ENCODE measurements at places on chromosomes 7 and 10. TPM values are rescaled to one million over a fixed set of nuclear protein-coding genes. Genes with fewer than 3 reads are reported as not detected.
A peak's percentile ranks its signal among the peaks of the same experiment; 100 is the strongest.

RBP3 gene
- total RNA-seq, result not detected

TMEM273 gene
- 36.4 TPM for total RNA-seq

DNA sequence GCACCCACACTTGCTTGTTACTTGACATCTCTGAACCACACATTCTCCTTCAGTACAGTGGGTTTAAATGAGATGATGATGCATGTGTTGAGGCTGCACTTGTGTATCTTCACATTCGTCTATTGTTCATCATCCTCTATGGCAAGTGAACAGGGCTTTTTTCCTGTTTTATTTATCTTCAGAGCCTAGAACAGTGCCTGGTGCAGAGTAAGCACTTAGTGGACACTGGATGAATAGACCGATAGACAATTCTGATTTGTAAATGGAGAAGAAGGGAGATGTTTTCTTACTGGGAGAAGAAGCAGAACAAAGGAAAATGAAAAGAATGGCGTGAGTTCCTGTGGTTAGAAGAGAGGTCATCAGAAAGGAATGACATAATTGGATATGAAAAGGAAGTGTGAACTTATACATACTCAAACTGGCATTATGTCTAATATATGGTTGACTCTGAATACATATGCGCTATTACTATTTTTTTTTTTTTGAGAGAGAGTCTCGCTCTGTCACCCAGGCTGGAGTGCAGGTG lies 99.7 kb downstream of the AVL9 start:
- DNase-seq, result no peak
- H3K4me1 ChIP-seq, result no peaks in the 10 kb centered on the region
- H3K27me3 ChIP-seq, result peaks cover 8% of the 10 kb centered on the region
- H3K36me3 ChIP-seq, result no peaks in the 10 kb centered on the region
- no peak overlapping the region for H3K4me3 ChIP-seq

OPTN gene
- 43.6 TPM for total RNA-seq

DNA sequence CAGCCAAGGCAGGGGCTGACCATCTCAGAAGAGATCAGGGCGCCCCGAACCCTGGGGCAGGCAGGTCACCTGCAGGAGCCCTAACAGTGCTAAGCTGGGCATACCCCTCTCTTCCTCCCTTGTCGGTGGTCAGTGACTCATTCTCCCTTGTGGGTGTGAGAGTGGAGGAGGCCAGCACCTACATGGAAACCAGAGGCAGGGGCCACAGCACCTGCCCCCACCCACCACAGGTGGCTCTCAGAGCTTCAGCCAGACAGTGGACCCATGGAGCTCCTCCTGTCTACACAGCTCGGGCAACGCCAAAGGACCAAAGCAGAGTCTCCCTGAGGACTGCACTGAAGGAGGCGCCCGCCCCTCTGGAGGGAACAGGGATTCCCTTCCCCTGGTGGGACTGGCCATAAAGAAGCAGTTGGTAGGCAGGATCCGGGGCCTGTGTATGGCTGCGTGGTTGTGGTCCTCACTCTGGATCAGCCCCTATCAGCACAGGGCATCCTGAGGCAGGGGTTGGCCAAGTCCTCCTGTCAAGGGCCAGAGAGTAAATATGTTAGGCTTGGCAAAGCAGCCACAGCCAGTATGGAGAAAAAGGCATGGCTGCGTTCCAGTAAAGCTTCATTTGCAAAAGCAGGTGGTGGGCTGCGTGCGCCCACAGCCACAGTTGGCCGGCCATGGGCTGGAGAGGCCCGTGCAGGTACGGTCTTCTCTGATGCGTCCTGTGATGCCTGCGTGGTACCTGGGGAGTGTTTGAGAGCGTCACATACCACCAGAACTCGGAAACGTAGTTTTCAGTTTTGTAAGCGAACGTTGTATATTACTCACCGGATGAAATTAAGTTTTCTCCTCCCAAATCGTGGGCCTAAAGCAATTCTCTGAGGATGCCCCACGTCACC lies 198.2 kb downstream of the EBF3 start:
- H3K27me3 ChIP-seq, result no peaks in the 10 kb centered on the region
- no peak for DNase-seq
- no peaks in the 10 kb centered on the region for H3K36me3 ChIP-seq
- H3K27ac ChIP-seq, result no peak overlapping the region

- H3K27ac ChIP-seq, result peak overlapping the region; percentile 74
- H3K27me3 ChIP-seq, result no peaks in the 10 kb centered on the region
- no peak overlapping the region for H3K4me3 ChIP-seq
These were observed 81.0 kb downstream of the SAMD9 start for GRCh38 chr7:93036807-93037206.

NXPH1 gene
- total RNA-seq, result not detected

DNA sequence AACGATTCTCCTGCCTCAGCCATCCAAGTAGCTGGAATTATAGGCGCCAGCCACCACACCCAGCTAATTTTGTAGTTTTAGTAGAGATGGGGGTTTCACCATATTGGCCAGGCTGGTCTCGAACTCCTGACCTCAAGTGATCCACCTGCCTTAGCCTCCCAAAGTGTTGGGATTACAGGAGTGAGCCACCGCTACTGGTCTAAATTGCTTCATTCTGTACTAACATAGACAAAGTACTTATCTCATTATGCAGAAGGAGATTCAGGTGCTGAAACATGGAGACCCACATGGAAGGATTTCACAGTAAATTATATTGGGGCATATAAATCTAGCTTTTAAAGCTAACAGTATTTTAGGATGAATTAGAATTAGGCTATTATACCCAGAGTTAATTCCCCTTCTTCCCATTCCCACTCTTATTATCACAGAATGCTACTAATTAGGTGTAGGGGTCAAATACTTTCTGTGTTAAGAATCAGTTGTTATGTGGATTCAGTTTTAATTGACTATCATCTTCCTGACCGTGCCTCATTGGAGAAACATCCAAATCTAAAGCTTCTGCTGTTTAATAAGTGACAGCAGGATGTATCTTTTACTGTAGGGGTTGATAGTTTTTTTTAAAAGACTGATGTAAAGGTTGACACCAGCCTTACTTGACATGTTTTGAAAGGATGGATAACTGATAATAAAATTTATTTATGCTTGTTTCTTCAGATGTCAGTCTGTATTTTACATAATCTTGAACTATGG lies 27.2 kb downstream of the ADK start:
- H3K4me3 ChIP-seq, result peak overlapping the region; percentile 55
- peaks cover 9% of the 10 kb centered on the region for H3K36me3 ChIP-seq
- no peak for DNase-seq
- peaks cover 38% of the 10 kb centered on the region for H3K4me1 ChIP-seq
- H3K27ac ChIP-seq, result no peak overlapping the region

ANKRD30A gene
- not detected for total RNA-seq

DNA sequence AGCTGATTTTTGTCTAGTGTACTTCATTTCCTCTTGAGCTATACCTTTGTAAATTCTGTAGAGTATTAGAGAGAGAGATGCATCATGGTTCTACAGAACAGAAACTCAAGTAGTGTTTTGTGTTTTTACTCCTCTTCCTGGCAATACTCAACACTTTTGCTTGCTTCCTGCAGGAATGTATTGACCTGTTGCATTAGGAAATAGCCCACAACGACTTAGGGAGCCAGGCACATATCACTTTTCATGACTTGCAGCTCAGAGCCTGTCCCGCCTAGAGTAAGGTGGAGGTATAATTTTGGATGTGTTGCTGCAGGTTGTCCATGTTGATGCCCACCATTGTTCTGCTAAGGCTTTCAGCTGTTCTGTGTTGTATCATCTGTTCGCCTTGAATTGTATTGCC lies 216.3 kb downstream of the SDK1 start:
- H3K27me3 ChIP-seq, result peaks cover 10% of the 10 kb centered on the region
- DNase-seq, result no peak
- H3K4me1 ChIP-seq, result no peaks in the 10 kb centered on the region
- H3K36me3 ChIP-seq, result no peaks in the 10 kb centered on the region
- no peak overlapping the region for H3K27ac ChIP-seq

DNA sequence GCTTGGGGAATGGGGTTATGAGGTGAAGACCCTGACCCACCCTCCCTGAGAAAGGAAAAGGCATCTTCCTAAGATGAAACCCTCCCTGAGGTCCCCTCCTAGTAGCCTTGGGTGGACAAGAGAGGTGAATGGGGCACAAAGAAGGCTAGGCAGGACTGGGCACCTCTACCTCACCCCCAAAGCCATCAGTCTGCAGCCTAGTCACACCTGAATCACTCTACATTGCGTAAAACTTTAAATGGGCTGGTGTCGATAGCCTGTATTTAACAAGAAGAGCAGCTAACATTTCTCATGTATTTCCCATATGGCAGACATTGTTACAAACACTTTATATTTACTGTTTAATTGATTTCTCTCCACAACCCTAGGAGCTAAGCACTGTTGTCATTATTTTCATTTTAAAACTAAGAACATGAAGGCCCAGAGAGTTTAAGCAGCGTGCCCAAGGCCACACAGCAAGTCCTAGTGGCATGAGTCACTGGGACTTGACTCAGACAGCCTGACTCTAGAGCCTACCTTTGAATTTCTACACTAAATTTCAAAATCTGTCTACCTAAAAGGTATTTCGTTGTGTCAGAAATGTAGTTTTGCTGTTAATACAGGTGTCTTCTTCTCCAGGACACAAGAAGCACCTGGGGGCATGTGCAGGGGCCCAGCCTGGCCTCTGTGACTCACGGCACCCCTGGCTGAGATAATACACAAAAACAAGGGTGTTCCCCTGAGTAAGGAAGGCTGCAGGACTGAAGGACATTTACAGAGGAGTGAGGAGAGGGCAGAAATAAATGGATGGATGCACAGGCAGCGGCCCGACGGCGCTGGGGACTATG lies 3.4 kb downstream of the AOC1 start:
- DNase-seq, result no peak
- peaks cover 19% of the 10 kb centered on the region for H3K27me3 ChIP-seq
- H3K4me1 ChIP-seq, result no peaks in the 10 kb centered on the region
- no peaks in the 10 kb centered on the region for H3K36me3 ChIP-seq

ZNHIT1 gene
- total RNA-seq, result 54.2 TPM

DNA sequence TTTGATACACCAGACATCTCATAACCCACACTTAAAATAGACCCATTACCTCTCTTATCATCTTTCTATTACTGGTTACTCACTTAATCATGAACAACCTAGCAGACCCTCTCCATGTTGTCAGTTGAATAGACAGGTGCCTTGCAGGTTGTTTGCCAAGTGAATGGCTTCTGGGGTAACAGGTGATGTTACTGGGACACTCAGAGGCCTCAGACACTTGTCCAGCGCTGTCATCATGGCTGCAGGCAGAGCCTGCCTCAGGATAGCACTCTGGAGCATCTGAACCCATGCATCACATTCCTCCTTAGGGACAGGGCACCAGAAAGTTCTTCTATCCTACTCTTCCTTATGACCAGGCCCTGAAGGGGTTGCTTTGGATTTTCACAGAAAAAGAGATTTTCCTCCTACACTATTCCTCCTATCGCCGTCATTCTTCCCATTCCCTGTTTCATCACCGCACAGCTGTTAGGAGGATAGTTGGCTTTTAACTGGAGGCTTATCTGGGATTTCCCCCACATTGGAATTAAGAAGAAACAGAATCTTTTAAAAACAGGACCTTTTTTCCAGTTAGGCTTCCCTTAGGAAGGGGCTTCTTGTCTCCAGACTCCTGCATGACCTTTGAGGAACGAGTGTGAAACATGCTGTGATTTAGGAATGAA lies 182.1 kb downstream of the VTI1A start:
- no peaks in the 10 kb centered on the region for H3K27me3 ChIP-seq
- H3K4me3 ChIP-seq, result no peak overlapping the region
- H3K4me1 ChIP-seq, result no peaks in the 10 kb centered on the region
- no peaks in the 10 kb centered on the region for H3K36me3 ChIP-seq

DNA sequence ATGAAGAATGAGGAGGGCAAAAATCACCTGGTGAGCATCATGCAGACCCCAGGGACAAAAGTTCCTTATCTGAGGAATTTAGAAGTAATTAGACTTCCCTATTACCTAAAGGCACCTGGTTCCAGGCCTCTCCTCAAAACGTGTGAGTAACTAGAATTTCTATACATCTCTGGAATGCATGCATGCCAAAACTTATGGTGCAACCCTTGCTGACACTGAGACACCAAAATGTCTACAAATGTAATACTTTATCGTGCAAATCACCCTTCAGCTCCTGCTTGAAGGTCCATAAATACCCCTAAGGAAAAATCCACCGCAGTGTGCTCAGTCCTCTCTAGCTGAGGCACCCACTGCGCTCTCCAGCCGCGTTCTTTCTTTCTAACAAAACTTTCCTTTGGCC lies 84.2 kb downstream of the PAXIP1 start:
- DNase-seq, result no peak
- no peak overlapping the region for H3K4me3 ChIP-seq
- no peak overlapping the region for H3K27ac ChIP-seq
- H3K36me3 ChIP-seq, result no peaks in the 10 kb centered on the region
- peaks cover 2% of the 10 kb centered on the region for H3K4me1 ChIP-seq

- DNase-seq, result no peak
- no peak overlapping the region for H3K27ac ChIP-seq
- H3K36me3 ChIP-seq, result no peaks in the 10 kb centered on the region
- no peaks in the 10 kb centered on the region for H3K4me1 ChIP-seq
These were observed 537.8 kb upstream of the AUTS2 start for GRCh38 chr7:69060516-69060915.

HIP1 gene
- 4.1 TPM for total RNA-seq

DNA sequence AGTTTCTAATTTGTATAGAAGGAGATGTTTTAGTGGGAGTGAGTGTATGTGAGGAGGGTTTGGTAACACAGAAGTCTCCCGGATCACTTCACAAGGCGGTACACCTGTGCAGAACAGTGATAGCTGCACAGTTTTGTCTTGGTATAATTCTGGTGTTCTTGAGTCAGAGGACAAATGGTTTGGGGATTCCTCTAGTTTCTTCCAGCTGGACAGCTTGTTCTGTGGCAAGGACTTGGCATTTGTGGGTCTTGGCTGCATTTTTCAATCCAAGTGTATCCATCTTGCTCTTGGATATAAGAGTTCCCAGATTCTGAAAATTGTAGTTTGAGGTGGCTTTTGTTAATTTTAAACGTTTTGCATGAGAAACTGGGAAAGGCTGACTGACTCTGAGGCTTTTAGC lies 135.7 kb downstream of the AHR start:
- H3K4me3 ChIP-seq, result no peak overlapping the region
- no peak for DNase-seq
- no peaks in the 10 kb centered on the region for H3K27me3 ChIP-seq
- no peak overlapping the region for H3K27ac ChIP-seq

DNA sequence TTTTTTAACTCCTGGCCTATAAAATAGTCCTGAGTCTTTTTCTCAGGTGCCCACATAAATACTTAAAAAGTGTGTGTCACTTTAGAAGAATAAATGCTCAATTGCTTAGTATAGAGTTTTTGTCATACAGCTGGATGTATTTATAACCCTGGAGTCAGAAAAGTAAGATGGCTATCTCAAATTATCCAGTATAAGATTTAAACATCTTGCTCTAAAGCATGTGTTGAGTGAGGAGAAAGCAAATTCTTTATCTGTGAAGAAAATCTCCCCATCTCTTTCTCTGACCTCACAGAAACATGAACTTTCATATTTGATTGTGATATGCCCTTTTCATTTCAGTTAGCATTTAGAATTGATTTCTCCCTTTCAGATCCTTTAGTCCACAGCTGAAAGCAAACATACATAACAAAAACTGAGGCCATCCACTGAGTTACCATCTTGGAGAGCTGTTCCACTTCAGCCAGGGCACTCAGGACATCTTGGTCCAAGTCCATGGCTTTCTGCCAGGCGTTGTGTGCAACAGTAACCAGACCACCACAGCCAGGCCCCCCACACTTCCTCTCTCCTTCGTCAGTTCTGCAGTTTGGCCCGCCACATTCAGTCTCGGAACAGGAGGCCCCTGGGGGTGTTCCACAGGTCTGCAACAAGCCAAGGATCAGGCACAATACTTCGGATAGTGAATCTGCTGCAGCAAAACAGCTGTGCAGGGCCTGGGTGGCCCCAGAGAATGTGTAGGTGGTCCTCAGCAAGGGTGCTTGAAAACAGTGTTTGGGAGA lies 40.9 kb downstream of the DLD start:
- peaks cover 6% of the 10 kb centered on the region for H3K4me1 ChIP-seq
- no peak overlapping the region for H3K4me3 ChIP-seq
- no peak overlapping the region for H3K27ac ChIP-seq
- peaks cover 27% of the 10 kb centered on the region for H3K36me3 ChIP-seq
